ENCODE measurements at places on chromosomes 2 and 18.
A peak's percentile ranks its signal among the peaks of the same experiment; 100 is the strongest.

- no peak for DNase-seq
Measured at GRCh38 chr2:154762638-154763037, 64.1 kb downstream of the KCNJ3 start.

DNA sequence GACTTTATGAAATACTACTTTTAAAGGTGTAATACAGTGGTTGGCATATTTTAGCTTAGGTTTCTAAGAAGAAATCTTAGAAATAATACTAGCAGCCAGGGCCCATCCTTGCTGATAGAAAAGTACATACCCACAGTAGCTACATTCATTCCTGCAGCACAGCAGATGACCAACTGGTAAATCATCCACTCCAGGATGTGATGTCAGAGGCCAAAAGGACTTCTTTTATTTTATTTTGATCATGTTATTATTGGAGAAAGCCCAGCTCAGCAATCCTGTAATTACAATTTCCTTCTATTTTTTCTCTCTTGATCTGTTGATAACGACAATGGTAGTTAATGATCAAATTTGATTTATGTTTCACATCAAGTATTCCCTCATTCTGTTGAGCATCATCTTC lies 18.0 kb upstream of the TTN start:
- no peak for DNase-seq

GRCh38 chr2:48617618-48618017 lies at the start of gene GTF2A1L:
TSS of gene GTF2A1L (plus strand) at chr2:48617856. CDS start at chr2:48617875, 19 bp downstream.
- DNase-seq = no peak

GRCh38 chr2:101349893-101350662 lies 37.2 kb downstream of the CREG2 start:
- no peak for DNase-seq

GRCh38 chr2:32856891-32857290 lies 89.9 kb upstream of the LTBP1 start:
- DNase-seq = no peak

DNA sequence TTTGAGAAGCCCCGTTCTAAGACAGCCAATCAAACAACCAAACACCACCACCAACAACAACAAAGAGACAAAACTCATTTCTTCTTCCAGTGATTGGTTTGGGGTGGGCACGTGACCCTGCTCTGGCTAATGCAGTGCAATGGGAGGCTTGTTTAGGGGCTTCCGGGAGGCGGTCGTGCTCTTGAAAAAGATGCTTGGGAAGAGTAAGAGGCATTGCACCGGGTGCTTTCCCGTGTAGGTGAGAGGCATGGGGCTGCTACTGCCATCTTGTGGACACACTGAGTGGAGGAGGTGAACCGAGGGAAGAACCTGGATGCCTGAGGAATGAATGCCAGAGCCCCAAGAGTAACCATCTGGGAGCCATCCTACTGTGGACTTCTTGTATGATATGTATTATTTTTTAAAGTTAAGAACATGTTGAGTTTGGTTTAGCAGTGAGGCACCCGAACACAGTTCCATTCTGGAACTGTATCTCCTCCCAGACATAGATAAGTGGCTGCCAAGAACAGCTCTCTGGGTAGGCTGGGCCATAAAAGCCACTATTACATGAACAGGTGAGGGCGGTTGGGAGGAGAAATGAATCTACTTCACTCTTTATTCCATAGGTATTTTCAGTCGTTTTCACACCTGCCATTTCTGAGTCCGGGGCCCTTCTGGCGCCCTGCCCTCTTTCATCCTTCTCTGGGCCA lies 19.1 kb upstream of the ARHGAP25 start:
- no peak for DNase-seq

DNA sequence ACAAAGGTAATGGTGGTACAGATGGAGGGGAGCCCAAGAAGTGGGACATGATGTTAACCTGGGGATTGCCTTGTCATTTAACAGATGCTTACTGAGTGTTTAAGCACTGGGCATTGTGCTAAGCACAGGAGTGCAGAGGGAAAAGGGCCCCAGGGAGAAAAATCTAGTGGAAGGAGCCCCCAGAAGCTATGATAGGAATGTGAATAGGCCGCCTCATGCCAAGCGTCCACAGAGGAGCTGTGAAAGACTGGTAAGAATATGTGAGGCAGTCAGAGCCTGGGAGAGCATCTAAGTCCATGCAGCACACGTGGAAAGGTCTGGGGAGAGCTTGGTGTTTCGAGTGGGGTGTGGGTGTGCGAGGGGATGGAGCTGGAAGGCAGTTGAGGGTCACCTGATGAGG lies 5.5 kb downstream of the ZNF532 start:
- DNase-seq = no peak

GRCh38 chr18:54181856-54182602 lies 42.4 kb downstream of the MBD2 start:
- no peak for DNase-seq

DNA sequence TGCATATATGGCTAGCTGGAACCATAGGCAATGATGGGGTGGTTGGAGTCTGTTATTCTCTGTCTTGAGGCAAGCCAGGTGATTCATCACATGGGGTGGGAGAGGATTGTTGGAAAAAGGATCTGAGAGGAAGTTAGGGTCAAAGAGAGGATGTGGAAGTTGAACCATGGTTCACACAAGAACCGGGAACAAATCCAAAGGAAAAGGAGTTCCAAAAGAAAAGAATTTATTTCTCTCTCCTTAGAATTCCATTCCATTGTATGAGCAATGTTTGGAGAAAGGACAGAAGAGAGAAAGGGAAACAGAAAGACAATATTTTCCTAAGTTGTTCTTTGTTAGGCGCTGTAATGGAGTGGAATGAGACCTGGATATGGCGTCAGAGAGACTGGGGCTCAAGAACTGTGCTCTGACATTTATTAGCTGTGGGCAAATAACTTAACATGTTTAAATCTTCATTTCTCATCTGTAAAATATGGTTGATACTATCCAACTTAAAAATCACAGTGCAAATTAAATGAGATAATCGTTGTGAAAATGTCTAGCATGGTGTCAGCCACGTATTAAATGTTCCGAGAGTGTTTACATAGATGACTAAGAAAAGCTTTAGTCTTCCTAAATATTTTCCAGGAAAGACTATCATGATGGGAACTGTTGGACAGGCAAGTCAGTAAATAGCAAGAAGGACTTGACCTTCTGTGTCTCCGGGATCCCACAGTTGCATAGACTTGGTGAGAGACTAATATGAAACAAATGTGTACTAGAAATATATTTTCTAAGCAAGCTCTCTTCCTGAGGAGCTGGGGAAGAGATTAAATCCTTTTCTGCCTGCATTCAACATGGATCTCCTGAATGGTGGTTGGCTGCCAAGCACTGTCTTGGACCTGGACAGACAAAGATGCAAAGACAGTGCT lies 71.4 kb downstream of the TRIB2 start:
- no peak for DNase-seq

GRCh38 chr18:76398295-76398694 lies 96.7 kb downstream of the ZNF516 start:
- no peak for DNase-seq

- no peak for DNase-seq
Measured at GRCh38 chr2:27194538-27195354, 17.1 kb upstream of the ATRAID start.

DNA sequence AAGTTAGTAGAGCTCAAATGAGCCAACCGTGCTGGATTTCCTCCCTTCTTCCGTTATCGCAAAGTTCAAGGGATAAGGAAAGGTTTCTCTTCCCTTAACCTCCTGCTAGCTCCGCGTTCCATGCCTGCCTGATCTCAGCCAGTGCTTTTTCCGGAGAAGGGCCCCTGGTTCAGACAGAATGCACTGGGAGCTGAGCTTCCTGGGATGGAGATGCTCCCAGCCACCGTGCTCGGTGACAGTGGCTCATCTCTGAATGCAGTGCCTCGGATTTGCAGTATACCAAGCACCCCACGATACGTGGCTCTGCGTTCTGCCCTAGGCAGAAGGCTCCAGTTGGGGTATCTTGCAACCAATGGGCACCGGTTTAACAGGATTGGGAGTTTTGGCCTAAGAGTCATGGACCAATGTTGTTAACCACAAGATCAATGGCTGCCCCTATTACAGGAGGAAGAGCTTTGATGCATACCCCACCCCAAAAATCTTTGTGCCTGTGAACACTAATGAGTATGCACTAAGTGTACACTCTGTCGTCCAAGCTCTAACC lies 876 bp downstream of the CNTNAP5 start:
- DNase-seq = no peak

DNA sequence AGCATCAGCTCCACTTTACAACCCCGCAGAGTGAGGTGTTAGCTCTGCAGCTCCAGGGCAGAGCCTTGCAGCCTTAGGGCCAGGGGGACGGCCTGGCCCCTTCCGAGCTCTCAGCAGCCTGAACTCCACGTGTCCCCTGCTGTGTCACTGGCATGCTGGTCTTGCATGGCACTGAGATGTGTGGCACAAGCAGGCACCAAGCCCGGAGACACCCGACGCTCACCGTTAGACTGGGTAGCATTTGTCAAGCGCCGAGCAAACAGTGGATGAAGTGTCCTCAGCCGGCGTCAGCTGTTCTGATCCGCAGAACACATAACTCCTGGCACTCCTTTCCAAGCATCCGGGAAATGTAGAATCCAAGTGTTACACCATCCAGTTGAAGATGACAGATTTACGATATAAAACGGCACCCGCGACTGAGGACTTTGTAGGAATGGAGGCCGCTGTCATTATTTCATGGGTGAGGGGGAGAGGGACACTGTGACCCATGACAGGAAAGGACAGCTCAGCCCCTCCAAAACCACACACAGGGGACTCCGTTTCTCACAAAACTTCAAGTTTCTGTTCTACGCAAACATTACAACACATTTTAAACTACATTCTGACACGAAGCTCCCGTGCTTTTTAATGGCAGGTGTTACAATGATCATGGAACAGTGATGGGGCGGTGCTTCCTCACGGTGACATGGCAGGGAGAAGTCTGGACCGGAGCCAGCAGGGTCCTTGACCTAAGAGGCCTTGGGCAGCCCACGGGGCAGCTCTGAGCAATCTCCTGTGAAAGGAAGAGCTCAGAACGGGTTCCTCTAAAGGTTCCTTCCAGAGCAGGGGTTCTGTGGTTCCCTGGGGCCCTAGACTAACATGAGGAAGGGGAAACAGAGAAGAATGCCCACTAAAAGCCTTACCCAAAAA lies 89.4 kb downstream of the HDAC4 start:
- DNase-seq = peak; percentile 16

DNA sequence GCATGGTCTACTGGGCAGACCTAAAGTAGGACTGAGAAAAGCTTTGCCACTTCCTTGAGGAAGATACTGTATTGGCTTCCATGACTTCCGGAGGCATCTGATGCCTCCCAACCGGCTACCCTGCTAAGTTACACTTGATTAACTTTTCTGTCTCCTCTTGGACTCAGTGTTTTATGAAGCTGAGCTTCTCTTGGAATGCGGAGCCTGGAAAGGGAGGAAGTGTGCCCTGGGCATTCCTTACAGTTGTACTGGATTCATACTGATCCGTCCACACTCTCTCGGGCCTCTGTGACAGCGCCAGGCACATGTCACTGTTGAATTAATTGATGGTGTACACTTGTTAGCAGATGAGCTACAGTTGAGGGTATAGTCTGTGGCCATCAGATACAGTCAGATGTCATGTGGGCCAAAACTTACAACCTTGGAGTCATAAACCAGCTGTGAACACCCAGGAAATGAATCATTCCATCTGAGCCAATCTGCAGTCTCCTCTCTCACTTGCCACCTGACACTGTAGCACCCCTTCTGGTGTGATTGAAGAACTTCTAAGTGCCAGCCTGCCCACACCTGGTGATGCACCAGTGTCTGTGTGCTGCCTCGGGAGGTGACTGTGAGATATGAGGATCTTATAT lies 122.5 kb downstream of the FHOD3 start:
- no peak for DNase-seq

DNA sequence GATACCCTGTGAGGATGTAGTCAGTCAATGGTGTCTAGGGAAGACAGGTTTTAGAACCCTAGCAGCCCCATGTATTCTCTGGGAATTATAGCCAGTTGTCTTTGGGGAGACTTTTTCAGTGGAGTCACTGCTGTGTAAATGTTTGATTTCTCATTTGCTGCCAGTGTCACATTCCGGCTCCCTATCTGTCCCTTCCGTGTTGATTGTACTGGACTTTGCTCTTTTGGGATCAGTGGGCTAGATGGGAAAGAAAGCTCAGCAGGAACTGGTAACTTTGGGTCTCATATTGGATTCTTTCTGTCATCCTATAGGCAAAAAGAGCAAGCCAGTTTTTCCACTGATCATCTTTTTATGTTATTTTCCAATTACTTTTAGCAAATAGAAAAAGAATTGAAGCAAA lies 70.1 kb downstream of the GTF3C3 start:
- DNase-seq = no peak

DNA sequence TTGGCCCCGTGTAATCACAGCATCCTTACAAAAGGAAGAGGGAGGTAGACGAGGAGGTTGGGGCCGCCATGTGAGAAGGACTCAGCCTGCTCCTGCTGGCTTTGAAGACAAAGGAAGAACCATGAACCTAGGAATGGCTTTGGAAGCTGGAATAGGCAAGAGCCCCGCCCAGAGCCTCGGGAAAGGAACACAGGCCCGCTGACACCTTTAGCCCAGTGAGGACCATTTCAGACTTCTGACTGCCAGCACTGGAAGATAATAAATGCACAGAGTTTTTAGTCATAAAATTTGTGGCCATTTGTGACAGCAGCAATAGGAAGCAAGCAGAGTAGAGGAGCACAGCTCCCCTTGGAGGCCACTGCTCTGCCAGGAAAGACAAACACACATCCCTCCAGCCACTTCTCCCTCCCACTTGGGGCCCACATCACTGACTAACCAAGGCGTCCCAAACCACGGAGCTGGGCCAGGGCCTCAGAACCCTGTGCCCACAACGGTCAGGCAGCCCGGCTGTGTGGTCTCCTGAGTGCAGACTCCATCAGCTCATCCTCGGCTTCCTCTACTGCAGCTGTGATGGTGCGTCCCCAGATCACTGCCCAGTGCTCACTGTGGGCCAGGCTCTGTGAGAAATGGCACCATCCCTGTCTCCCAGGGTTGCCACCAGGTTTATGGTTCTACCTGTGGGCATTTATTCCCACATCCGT lies 39.7 kb downstream of the TFCP2L1 start:
- no peak for DNase-seq

DNA sequence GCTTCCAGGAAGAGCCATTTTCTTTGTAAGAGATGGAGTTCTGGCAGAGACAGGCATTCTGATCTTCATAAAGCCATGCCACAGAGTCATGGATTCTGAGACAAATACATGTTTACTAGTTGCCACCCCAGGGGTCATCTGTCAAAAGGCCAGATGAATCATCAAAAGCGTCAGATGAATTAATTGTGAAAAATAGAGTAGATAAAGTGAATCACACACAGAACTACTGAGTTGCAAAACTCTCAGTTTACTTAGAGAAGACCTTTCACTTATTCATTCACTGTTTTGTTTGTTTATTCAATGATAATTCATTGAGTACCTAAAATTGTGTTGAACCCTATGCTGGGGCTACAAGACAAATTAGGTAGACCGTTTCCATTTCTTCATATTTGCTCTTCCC lies 157.7 kb upstream of the SERPINE2 start:
- no peak for DNase-seq

DNA sequence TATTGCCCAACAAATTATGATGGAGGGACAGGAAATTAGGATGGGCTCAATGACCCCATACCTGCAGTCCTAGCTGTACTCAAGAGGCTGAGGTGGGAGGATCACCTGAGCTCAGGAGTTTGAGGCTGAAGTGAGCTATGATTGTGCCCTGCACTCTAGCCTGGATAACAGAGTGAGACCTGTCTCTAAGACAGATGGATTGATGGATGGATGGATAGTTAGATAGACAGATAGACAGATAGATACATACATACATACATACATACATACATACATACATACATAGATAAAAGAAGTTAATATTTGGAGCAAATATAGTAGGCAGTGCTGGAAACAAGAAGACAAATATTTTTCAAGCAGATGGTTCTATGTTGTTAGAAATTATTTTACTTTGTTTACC lies 78.1 kb upstream of the PROKR1 start:
- no peak for DNase-seq

GRCh38 chr2:121018136-121019061 lies 266.6 kb downstream of the TFCP2L1 start:
- DNase-seq = no peak

Data from cerebellar nuclear complex (tissue), 1 donor.